Natural killer cell (primary cell): ENCODE measurements at places on chromosomes 6 and 20. TPM values are rescaled to one million over a fixed set of nuclear protein-coding genes. Genes with fewer than 3 reads are reported as not detected.
A peak's percentile ranks its signal among the peaks of the same experiment; 100 is the strongest.

DNA sequence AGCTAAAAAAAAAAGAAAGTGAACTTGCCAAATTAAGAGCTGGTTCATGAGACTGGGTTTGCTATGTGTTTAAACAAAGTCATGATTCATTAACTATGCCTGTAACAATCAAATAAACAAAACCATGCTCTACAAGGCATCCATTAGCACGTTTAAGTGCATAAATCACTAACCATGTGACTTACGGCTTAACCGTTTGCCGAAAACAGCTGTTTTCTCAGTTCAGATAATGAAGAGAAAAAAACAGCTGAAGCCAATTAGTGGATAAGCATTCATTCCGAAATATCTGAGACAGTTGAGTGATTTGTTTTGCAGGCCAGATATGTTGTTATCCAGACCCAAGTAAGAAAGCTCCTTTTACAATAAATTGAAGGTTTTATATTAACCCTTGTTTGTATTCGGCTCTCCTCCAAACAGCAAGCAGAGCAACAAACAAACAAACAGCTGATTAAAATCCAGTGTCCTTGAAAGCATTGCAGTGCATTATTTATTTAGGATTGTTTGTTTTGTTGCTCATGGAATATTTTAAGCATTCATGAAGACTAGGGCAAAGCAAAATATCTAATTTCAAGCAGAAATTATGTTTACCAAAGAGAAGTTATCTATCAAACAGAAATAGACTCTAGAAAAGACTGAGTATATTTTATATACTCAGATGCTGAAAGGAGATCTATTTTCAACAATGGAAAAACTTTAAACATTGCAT is 343.5 kb downstream of the RFPL4B start:
- no peak for DNase-seq

DNA sequence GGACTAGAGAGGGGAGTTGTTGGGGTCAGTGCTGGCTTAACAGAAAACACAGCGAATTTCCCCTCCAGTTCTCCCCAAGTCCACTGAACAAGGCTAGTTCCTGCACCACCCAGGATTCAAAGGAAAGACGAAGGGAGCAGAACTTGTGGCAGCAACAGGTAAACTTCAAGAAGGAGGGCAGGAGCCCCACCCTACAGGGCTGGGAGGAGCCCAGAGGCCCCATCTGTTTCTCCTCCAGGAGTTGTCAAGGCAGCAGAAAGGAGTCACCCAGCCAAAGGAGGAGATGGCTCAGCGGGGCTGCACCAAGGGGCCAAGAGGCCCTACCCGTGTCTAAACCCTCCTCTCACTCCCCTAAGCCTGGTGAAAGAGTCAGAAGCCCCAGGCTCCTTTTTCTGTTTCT is 1.7 kb downstream of the SAPCD1 start:
- DNase-seq = no peak

GRCh38 chr20:43843965-43844660 is 70.5 kb upstream of the TOX2 start:
- no peak for DNase-seq

Gene CDSN
- total RNA-seq = not detected

DNA sequence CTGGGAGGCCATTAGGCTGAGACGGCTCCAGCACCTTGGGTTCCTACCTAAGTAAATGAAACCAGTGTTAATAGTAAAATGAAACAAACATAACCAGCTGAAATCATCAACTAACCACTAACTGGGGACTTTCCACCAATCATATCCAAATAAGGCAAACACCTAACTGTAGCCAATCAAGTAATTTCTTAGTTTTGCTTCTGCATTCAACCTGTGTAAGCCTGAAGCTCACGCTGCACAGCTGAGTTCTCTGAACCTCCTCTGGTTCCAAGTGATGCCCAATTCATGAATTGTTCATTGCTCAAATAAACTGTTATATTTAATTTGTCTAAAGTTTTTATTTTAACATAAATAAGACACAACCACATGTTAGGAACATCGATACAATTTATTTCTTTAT is 22.5 kb downstream of the KLHL32 start:
- peak; percentile 27 for DNase-seq

Gene CNKSR3
- total RNA-seq = not detected

Gene ULBP2
- 0.98 TPM for total RNA-seq

DNA sequence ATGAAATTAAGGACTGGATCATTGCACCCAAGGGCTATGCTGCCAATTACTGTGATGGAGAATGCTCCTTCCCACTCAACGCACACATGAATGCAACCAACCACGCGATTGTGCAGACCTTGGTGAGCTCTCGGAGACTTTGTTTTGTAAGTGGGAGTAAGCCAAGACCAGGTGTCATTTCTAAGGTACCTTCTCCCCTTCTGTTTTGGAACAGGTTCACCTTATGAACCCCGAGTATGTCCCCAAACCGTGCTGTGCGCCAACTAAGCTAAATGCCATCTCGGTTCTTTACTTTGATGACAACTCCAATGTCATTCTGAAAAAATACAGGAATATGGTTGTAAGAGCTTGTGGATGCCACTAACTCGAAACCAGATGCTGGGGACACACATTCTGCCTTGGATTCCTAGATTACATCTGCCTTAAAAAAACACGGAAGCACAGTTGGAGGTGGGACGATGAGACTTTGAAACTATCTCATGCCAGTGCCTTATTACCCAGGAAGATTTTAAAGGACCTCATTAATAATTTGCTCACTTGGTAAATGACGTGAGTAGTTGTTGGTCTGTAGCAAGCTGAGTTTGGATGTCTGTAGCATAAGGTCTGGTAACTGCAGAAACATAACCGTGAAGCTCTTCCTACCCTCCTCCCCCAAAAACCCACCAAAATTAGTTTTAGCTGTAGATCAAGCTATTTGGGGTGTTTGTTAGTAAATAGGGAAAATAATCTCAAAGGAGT is 30.4 kb downstream of the TXNDC5 start:
- DNase-seq = no peak

- no peak for DNase-seq
Observed at GRCh38 chr6:153043719-153044118, 41.2 kb upstream of the MTRF1L start.

Gene SOX12
- total RNA-seq = 2.3 TPM

DNA sequence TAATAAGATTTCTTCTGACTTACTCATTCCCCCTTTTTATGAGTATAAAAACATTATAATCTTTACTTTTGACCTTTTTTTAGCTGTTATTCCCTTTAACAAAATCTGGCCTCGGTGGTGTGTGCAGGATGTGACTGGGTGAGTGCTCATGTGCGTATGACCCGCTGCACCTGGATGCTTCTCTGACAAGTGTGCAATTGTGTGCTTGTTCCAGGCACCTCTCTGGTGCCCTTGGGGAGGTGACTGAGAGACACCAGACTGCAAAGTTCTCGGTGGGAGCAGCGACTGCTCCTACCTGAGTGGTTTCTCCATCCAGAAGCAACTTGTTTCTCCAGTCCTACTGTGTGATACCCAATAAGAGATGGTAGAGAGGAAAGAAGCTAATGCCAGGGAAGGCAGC is 65.0 kb downstream of the ISM1 start:
- no peak for DNase-seq

DNA sequence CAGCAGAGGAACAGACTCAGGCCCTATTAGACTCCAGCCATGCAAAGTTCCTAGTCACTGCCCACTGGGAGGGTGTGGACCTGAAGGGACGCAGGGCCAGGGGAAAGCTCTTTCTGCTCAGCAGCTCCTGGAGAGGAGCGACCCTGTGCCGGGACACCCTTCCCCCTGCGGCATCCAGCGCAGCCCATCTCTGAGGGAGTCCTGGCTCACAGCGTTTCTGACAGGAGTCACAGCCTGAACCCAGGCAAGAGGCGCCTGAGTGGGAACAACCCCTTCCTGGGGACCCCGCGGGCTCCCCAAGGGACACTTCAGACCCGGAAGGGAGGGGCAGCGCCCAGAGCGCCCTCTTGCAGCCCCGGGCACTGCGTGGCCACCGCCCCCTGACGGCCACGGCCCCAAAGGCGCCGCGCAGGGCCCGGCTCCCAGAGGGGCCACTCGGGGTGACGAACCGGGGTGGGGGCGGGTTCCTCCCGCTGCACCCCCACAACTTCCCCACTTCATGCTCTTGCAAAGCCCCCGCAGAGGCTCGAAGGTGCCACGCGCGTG is 862 bp downstream of the UCKL1 start:
- DNase-seq = no peak
